Thoracic aorta (tissue), 2 donors: ENCODE measurements at places on chromosomes 11 and 22.

GRCh38 chr11:107864591-107864990, 6.0 kb upstream of the SLC35F2 start:
- no peak for DNase-seq

- no peak for DNase-seq
These were observed 229.0 kb upstream of the ZC3H12C start for GRCh38 chr11:109864151-109864661.

- DNase-seq, result no peak
These were observed 331.2 kb downstream of the METTL15 start for GRCh38 chr11:28439403-28439802.

DNA sequence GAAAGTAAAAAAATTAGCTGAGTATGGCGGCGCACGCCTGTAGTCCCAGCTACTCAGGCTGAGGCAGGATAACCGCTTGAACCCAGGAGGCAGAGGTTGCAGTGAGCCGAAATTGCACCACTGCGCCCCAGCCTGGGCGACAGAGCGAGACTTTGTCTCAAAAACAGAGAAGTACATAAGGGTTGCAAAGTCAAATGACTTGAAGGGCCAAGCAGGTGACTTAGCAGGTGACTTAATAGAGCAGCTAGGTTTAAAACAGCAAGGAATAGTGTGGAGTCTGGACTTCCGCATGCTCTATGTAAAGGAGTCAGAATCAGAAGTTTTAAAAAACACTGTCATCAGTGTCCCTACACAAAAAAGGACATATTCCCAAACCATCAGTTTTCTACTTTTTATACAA, 31.7 kb downstream of the EP300 start:
- no peak for DNase-seq

DNA sequence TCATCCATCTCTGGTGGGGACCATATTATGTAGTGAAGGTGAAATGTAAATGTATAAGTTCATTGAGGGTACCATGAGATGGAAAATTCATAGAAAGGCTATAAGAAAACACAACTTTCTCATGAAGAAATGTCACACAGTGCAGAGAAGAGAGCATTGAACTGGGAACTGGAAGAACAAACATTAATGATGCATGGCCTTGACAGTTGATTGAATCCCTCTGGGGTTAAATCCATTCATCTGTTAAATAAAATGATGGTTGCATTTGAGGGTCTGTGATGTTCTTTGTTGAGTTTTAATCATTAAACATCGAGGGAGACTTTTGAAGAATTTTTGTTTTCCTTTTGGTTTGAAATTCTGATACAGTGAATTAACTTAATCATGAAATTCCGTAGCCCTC, 1401.4 kb downstream of the FAM181B start:
- no peak for DNase-seq

- DNase-seq, result no peak
These were observed 322.7 kb upstream of the PLET1 start for GRCh38 chr11:112583261-112583893.

DNA sequence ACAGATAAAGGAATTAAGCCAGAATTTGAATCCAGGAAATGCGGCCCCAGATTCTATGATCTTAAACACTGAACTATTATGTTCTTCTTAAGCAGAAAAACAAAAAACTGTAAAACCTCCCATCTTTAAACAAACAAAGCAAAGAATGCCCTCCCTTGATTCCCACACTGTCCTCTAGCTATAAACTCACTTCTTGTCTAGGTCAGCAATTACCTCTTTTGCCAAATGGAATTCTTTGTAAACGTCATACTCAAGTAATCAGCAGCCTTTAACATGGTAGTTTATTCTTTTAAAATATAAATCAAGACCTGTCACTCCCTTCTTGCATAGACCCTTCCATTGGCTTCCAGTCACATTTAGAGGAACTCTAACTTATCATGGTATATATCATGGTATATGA, 958.9 kb upstream of the CNTN5 start:
- no peak for DNase-seq

GRCh38 chr11:62680825-62681240, 2.0 kb upstream of the UBXN1 start:
- no peak for DNase-seq

- no peak for DNase-seq
These were observed 33.6 kb upstream of the MMP7 start for GRCh38 chr11:102564110-102564509.

DNA sequence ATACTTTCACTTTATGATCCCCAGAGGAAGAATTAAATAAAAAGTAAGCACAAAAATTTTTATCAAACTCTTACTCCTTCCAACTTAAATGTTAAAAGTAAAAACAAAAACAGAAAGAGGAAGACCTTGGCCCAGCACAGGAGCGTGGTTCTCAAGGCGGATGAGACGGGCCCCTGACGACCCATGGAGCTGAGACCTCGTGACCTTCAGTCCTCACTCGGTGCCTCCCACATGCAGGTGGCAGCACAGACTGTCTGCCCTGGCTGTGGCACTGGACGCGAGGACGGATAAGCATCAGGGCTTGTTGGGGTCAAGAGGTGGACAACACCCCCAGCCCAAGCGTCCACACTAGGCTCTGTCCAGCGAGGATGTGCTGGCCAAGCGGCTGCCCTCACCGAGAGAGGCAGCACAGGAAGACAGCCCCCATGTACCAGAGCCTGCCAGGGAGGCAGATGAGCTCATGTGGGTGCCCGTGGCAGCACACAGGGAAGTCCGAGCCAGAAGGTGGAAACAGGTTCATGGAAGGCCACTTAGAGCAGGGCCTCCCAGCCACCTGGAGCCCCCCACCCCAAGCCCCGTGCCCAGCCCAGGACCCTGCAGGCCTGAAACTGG, 1389.8 kb downstream of the TBC1D22A start:
- no peak for DNase-seq

GRCh38 chr11:45180179-45180847, 33.9 kb downstream of the PRDM11 start:
- DNase-seq, result no peak

- no peak for DNase-seq
These were observed 369.8 kb upstream of the CCDC90B start for GRCh38 chr11:83655976-83656375.

DNA sequence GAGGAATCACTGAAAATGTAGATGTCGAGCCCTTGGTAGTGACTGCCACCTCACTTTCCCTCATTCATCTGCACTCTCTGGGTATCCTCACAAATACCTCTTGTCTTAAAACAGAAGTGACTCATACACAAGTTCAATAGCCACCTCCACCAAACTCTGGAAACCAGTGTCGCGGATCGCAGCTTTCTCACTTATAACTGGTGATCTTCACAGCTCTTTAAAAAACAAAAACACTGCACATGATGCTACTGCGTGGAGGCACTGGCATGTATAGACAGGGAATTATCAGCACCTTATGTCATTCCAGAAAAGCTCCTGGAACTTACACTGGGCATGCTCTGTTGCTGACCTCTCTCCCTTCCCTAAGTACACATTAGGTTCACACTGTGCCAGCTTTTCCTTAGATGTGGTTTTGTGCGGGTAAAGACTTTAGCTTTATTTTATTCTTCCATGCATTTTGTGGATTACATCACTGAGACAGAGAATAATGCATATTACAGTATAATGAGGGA, 425.5 kb upstream of the CADM1 start:
- no peak for DNase-seq

- DNase-seq, result no peak
These were observed 8.6 kb downstream of the NECTIN1 start for GRCh38 chr11:119720311-119720913.

- no peak for DNase-seq
These were observed at the start of gene CARD10 for GRCh38 chr22:37519268-37520195. TSS of gene CARD10 (minus strand) at chr22:37519415. CDS start at chr22:37519200, 215 bp downstream.

- no peak for DNase-seq
These were observed 239.0 kb upstream of the PDGFD start for GRCh38 chr11:104402812-104403521.

- no peak for DNase-seq
These were observed 24.3 kb upstream of the MRGPRX2 start for GRCh38 chr11:19084661-19085315.
